ENCODE measurements at places on chromosomes 5 and 9.
A peak's percentile ranks its signal among the peaks of the same experiment; 100 is the strongest.

GRCh38 chr9:33180526-33181184 is 13.5 kb upstream of the B4GALT1 start:
- peak; percentile 28 for DNase-seq

DNA sequence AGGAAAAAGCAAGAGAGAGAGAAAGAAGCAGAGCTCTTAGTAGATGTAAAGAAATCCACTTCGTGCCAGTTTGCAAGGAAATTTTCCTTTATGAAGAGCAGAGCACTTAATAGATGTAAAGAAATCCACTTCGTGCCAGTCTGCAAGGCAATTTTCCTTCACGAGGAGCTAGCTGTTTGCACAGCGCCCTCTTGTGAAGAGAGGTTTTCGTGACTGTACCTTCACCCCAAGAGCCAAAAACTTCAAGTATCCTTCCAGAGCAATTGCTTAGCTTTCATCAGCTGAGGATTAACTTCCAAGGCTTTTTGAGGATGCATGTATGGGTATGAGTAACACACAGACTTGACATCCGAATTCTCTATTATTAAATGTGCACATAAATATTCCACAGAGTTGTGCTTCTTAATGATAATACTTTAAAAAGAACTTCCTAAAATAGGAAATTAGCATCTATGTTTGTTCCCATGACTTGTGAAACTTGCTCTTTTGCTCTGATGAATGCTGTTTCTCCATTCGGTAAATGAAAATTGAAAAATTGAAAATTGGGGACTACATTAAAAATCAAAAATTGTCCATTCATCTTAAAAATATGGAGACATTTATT is 525.6 kb downstream of the PDE4D start:
- DNase-seq = peak; percentile 56

DNA sequence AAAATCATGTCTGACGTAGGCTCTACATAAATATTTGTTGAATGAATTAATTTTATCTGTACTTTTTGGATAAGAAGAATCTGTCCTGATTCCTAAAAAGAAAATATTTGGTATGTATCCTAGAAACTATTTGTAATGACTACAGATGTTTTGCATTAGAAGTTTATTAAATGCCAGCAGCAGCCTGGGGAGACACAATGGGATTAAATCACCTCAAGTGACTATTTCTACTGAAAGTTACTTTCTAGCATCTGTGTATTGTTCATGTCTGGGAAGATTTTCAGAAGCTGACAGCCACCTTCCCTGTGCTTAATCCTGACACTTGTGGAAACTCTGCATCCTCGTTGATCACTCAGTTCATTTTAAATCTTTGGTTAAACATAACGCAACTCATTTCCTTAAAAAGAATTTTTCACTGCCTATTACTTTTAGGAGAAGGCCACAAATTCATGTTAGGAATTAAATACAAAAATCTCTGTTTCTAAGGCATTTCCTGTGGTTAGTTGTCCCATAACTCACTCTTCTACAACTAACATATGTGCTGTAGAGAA is 209.3 kb upstream of the PPP1R2B start:
- DNase-seq = no peak

GRCh38 chr5:132419502-132420468 is 50.3 kb downstream of the SLC22A5 start:
- peak; percentile 89 for DNase-seq

- no peak for DNase-seq
Observed at GRCh38 chr5:86557920-86558319, 59.8 kb upstream of the COX7C start.

GRCh38 chr5:177520916-177521513 is 4.3 kb upstream of the DDX41 start:
- no peak for DNase-seq

DNA sequence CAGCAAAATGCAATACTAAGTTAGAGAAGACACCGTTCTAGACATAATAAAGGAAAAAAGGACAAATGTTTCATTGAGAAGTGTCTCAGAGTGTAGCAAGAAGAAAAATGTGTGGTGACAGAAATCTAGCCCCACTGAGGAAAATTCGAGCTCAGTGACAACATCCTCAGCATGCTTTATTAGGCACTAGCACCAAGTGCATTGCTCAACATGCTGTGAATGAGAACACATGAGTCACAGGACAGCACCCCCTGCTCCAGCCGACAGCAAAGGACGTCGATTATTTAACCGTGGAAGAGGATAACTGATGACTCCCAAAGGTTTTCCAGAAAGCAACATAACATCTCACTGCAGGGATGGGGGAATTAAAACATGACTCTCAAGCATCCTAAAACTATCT is 182.7 kb downstream of the GNAQ start:
- peak; percentile 61 for DNase-seq

- peak; percentile 49 for DNase-seq
Observed at GRCh38 chr5:5979377-5979760, 399.0 kb downstream of the MED10 start.

All from HT1080 (cell line).